Psoas muscle (tissue), 8 donors: ENCODE measurements at places on chromosomes 5 and 9. TPM values are rescaled to one million over a fixed set of nuclear protein-coding genes. Genes with fewer than 3 reads are reported as not detected.
A peak's percentile ranks its signal among the peaks of the same experiment; 100 is the strongest.

The PPP3R2 gene
- not detected for total RNA-seq

The CSF1R gene
- total RNA-seq, result 6.5 TPM

The KCNV2 gene
- not detected for total RNA-seq

The GIN1 gene
- total RNA-seq, result 12.0 TPM

The NUTM2F gene
- total RNA-seq, result not detected

The PCDHB13 gene
- 0.44 TPM for total RNA-seq

The ZFP37 gene
- 1.5 TPM for total RNA-seq

DNA sequence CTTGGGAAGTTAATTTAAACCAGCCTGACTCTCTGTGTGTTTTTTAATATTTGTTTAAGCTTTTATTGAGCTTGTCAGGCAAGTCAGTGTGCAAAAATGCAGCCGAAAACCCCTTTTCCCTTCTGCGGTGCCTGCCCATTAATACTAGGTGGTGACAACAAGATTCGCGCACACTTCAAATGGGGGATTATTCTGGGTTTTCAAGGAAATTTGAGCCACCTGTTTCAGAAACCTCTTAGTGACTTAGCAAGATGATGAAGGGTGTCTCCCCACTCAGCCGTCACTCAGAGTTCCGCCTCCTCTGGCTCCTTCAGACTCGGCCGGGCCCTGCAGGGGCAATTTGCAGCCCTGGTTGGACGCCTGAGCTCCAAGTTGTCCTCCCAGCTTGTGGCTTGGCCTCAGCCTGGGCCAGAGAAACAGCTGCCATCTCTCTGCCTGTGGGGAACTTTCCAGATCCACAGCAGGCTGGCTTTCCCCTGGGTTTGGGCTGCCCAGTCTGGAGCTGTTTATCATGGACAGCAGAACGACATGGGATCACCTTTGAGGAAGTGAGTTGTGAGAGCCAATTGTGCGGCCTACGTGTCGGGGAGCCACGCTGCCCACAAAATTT, 75.9 kb downstream of the SPRY4 start:
- DNase-seq, result peak; percentile 68

DNA sequence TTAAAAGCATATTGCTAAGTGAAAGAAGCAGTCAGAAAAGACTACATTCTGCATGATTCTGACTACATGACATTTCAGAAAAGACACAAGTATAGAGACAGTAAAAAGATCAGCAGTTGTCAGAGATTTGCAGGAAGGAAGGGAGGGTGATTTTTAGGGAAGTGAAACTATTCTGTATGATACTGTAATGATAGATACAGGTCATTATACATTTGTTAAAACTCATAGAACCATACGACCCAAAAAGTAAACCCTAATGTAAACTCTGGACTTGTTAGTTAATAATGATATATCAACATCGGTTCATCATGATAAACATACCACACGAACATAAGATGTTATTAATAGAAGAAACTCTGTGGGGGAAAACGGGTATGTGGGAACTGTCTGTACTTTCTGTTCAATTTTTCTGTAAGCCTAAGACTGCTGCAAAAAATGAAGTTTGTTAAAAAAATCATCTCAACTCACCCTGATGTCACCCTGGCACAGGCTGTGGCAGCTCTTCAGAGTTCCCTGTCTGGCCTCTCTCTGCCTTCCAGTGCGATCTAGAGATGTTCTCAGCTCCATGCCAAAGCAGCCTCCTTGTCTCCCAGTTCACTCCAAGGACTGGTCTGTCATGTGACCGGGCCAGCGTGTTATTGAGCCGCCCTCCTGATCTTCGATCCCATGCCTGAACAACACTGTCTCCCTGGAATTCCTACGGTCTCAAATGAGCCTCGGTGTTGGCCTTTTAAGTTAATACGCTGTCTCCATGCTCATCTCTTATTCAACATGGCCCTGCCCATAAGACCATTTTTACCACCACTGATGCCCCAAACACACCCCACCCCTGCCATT, 35.4 kb downstream of the PRLR start:
- no peak for DNase-seq

DNA sequence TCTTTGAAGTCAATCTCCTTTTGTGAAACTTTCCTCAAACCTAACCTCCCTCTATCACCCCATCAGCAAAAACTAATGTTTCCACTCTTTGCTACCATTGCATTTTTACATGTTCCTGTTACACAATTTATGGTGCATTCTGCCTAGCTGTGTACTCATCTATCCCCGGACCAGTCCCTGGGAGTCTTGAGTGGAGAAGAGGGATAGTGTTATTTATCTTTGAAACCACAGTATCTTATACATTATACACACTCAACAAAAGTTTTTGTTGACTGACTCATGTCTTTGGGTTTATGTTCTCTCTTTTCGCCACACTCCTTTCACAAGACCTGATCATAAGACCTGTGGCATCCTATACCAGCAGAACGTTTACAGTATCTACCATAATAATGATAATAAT, 26.4 kb downstream of the TNFAIP8 start:
- DNase-seq, result no peak

GRCh38 chr5:173714551-173715428, 98.3 kb upstream of the BOD1 start:
- DNase-seq, result no peak

DNA sequence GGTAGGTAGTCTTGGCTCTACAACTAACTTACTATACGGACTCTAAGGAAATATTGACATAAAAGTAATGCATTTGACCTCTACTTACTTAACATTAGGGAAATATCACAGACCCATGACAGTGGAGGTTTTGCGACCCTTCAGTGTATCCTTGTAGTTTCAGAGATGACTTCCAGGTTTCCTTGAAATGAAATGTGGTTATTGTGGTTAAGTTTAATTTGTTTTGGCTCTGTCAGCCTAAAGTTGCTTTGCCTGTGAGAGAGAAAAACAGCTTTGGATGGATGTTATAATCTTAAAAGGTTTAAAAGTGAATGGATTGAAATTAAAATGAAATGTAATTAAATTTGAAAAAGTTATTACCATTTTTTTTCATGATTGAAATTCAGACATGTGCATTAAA, 42.9 kb downstream of the LRRTM2 start:
- no peak for DNase-seq

GRCh38 chr5:140261403-140262171, 41.3 kb downstream of the PFDN1 start:
- peak; percentile 82 for DNase-seq

DNA sequence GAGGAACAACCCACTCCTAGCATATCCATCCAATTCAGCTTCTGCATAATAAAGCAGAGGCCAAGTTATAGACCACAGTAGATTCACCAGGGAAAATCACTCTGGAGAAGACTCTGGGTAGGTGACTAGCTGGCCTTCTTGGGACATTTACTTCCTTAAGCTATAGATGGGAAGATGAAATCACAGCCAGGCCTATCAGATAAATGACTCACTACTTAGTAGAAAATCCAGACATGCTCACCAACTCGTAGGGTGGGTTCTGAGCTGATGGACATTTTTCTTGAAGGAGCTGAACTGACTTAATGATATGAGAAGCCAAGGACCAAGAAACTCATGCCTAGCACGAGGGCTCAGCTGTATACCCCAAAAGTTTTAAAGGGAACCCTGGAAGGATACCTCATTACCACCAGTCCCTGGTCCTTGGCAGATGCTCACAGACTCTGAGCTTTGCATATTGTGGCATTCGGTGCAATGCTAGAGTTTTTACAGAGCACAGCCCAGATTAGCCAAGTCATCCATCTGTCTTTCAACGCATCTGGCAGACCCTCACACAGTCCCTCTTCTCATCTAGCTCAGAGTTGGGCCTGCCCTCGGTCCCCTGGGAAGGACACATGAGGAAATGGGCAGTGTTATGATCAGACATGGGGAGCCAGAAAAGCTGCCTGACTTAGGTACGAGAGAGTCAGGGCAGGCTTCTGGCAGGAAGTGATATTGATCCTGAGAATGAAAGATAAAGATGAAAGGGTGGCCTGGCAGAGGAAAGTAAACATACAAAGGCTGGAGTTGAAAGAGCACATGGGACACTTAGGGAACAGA, 15.0 kb downstream of the ACSL6 start:
- no peak for DNase-seq

DNA sequence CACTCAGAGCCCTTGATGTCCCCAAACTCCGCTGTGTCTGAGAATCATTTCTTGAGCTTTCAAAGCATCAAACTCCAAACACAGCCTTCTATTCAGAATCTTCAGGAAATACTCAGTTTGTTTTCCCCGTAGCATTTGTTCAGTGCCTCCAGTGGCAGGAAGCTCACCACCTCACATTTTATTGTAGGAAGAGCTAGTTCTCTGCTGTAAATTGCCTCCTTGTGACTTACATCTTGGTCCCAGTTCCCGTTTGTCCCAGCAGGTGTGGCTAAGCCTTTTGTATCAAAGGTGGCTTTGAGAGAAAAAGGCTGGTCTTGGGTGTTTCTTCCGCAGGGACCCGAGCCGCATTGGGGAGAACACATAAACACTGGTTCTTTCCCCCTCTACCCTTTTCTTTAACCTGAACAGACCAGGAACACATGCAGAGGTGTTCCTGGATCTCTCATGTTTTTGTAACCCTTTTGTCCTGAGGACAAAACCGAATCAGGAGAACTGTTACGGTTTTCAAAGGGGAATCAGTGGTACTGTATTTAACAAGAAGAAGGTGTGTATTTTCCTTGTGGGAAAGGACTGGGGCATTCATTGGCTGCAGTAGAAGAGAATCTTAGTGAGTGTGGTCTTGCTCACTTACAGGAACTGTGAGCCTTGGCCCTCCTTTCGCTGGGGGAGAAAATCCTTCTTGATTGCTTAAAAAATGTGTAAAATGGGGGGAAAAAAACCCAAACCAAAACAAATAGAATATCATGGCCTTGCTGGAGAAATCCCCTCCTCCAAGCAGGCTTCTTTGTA, 1.9 kb downstream of the OSMR start:
- DNase-seq, result no peak

DNA sequence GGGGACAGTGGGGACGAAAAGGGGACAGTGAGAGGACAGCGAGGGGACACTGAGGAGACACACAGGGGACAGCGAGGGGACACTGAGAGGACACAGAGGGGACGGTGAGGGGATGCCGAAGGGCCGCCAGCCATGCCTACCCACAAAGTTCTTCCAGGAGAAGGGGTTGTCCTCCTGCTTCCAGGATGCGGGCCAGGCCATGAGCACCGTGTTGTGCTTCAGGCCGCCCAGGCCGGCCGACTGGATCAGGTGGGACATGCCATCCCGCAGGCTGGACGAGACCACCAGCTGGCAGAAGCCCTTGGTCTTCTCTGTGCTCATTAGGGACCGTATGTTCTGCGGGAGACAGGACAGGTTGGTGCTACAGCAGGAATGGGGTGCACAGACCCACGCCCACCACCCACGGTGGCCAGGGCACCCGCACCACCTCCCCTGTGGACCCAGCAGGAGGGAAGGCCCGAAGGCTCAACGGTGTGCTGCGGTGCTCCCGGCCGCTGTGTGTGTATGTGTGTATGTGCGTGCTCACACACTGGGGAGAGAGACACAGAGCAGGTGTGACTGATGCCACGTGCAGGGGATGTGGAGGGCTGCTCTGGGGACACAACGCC, 46.6 kb downstream of the SLC12A7 start:
- DNase-seq, result peak; percentile 11

GRCh38 chr5:103598997-103599566, 36.5 kb upstream of the NUDT12 start:
- DNase-seq, result no peak

DNA sequence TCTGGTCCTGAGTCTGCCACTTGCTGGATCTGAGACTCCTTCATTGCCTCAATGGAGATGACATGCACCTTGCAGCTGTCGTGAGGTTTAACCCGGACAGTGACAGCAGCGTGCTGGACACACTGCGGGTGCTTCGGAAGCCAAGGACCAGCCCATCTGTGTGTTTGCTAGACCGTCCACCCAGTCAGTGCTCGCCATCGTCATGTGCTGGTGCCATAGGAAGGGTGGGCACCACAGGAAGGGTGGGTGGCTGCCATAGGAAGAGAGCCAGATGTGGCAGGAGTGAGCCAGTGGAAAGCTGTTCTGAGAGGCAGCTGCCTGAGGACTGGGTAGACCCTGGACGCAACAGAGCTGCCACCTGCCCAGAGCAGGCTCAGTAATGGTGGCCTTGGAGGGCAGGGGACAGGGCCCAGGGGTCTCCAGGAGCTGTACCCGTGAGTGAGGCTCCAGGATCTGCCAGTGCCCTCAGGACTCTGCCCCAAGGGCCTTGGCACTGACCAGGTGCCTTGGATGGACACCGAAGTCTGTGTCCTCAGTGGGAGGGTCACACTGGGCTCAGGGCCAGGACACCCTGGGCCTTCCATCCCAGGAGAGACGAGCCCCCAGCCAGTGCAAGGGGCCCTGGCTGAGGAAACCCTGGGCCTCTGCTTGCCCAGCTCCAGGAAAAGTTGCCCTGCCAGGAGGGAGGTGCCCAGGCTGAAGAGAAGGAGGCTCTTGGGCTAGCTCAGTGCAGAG, 21.8 kb downstream of the FLT4 start:
- no peak for DNase-seq

DNA sequence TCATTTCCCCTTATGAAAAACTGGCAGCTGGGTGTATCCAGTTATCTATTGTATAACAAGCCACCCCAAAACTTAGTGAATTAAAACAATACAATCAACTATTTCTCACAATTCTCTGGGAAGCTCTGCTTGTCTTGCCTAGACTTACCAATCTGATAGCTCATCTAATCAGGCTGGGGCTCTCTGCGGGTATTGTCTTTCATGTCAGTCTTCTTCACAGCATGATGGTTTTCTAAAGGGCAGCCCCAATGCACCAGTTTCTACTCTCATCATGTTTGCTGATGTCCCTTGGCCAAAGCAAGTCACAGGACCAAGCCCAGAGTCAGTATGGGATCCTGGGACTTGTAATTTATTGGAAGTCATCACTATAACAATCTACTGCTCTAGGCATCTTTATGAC, 433.5 kb downstream of the KIAA0825 start:
- DNase-seq, result no peak

DNA sequence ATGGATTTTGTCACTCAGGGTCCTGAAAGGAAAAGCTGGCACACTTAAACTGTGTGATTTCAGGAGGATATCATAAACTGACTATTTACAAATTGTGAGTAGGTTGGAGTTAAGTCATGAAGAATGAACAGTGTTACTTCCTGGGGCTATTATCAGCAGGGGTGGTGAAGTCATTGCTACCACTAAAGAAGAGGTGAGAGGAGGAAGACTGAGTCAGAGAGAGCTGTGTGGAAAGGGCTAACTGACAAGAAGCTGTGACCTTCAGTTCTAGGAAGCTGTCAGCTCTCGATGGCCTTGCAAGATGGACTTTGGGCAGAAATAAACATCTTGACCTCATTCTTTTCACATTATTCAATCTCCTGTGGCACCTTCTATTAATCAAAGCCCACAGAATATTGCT, 72.3 kb upstream of the STARD4 start:
- DNase-seq, result no peak

- peak; percentile 63 for DNase-seq
Measured at GRCh38 chr5:79795764-79796398, 106.2 kb downstream of the CMYA5 start.
